ENCODE measurements at places on chromosomes 7 and 10.

GRCh38 chr7:11450281-11450680, 381.7 kb downstream of the THSD7A start:
- DNase-seq = no peak

DNA sequence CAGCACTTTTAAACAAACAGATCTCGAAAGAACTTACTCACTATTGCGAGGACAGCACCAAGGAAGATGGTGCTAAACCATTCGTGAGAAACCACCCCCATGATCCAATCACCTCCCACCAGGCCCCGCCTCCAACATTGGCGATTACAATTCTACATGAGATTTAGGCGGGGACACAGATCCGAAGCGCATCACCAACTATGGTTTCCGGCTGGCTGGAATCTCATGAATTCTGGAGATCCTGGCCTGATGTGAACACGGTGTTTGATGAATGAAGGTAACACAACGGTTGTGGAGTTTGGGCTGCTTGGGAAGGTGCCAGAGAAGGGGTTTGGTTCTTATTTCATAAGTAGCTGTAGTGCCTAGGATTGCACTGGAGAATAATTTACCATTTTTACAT, 216.7 kb downstream of the EMX2 start:
- no peak for DNase-seq

GRCh38 chr10:119222537-119222936, 15.2 kb downstream of the GRK5 start:
- no peak for DNase-seq

- no peak for DNase-seq
Measured at GRCh38 chr7:24531255-24531654, 42.0 kb upstream of the PALS2 start.

DNA sequence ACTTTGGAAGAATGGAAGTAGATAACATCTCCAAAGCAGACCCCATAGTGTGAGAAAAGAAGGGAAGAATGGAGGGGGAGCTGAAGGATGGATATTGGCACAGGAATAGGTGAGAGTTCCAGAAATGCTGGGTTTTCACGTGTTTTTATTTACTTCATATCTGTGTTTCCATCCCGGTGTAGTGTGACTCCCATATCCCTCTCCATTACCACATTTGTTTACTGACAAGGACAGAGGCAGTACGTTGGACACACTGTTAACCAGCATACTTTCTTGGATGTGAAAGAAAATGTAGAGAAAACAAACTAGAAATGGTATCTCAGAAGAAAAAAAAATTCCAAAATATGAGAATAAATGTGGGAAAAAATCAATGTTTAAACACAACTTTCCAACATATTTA, 124.4 kb upstream of the PFKP start:
- DNase-seq = no peak

GRCh38 chr10:69445041-69445440, 6.2 kb upstream of the TSPAN15 start:
- no peak for DNase-seq

- no peak for DNase-seq
Measured at GRCh38 chr10:80442879-80443278, 11.2 kb upstream of the TSPAN14 start.

- no peak for DNase-seq
Measured at GRCh38 chr10:69656742-69657269, 26.8 kb downstream of the FAM241B start.

GRCh38 chr7:106775552-106775936, 89.5 kb upstream of the PIK3CG start:
- DNase-seq = no peak

DNA sequence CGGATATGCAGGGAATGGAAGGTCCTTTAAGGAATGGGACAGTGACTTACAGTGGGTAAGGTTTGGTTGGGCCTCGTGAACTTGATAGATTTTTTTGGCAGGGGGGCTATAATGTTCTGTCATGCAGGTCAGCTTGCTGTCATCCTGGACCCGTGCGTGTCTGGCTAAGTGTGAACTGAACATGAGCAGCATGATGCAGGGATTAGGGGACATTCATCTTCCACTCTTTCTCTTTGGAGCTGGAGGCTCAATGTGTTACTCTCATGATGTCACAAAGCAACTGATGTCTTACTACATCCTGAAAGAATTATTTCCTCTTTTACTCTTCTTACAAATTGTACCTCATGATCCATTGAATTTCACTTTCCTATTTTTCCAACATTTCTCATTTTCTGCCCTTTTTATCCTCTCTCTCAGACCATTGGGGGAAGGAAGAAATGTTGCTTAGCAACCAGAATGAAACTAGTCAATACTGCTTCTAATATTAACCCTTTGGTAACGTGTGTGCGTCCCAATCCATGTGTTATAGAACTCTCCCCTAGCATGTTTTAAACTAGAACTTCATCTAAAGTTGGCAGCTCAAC, 549.1 kb downstream of the LRMDA start:
- DNase-seq = no peak

GRCh38 chr10:93235686-93236085, 162.0 kb downstream of the CYP26A1 start:
- no peak for DNase-seq

GRCh38 chr10:30231071-30231652, 117.9 kb downstream of the MTPAP start:
- no peak for DNase-seq
